Progenitor cell of endocrine pancreas (in vitro differentiated cells): ENCODE measurements at places on chromosomes 2 and 18.
A peak's percentile ranks its signal among the peaks of the same experiment; 100 is the strongest.

GRCh38 chr2:119223521-119224390 is at the start of gene STEAP3:
STEAP3 (plus strand) TSS chr2:119223834; CDS start chr2:119231013, 7,179 bp downstream.
- peak; percentile 72 for DNase-seq

GRCh38 chr2:19664646-19665045 is 237.1 kb downstream of the TTC32 start:
- no peak for DNase-seq

DNA sequence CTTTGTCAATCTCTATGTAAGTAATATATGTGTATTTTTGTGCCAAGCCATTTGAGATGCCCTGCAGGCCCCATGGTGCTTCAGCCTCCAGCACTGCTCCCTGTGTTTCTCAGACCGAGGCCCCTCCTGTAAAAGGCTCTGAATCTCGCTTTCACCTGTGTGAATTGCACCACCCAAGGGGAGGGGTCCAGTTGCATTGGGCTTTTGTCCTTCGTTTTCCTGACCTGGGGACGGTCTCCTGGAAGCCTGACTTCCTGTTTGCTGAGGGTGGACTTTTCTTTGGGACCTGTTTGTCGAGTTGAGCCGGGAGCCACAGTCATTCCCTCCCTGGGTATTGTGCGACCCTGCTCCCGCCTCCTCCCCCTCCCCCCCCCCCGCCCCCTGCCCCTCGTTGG is 48.9 kb downstream of the AGAP1 start:
- DNase-seq, result peak; percentile 20

DNA sequence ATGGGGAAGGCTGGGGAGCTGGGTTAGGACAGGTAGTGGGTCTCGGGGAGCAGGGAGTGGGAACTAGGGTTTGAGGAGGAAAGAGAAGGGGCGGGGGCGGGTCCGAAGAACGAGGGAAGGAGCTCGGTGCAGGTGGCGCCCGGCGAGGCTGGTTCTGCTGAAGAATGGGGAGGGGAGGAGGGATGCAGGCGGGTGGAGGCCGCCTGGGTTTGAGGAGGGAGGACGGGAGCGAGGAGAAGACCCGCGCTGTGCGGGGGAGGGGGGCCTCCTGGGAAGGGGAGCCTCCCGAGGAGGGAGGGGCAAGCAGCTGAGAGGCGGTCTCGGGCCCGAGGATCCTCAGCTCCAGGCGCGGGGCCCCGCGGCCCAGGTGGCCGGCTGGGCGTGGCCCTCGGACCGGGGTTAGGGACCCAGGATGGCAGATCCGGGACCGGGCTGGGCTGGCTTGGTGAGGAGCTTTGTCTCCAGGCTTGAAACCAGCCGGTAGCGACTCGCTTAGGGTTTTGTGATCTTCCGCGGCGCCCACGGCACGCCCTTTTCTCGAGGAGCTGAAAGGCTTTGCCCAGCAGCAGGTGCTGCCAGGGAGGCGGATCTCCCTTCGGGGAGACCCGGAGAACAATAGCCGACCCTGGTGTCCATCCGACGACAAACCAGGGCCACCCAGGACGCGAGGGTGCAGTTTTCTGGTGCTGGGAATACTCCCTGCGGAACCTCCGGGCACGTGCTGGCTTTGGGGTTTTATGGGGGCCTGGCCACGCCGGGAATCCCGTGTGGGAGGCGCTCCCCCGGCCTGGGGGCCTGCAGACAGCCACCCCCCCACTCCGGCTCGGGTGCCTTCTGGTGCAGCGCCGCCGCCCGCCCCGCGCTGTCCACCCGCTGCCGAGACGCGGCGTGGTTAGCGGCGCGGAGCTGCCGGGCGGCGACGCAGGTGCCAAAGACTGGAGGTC is 1.4 kb downstream of the DPYSL5 start:
- DNase-seq, result peak; percentile 38

- DNase-seq, result no peak
Measured at GRCh38 chr2:72414137-72414760, 266.6 kb upstream of the CYP26B1 start.

GRCh38 chr18:76974386-76974785 is 152.0 kb downstream of the ZNF236 start:
- no peak for DNase-seq

- no peak for DNase-seq
Measured at GRCh38 chr2:148903294-148903693, 28.3 kb downstream of the KIF5C start.

DNA sequence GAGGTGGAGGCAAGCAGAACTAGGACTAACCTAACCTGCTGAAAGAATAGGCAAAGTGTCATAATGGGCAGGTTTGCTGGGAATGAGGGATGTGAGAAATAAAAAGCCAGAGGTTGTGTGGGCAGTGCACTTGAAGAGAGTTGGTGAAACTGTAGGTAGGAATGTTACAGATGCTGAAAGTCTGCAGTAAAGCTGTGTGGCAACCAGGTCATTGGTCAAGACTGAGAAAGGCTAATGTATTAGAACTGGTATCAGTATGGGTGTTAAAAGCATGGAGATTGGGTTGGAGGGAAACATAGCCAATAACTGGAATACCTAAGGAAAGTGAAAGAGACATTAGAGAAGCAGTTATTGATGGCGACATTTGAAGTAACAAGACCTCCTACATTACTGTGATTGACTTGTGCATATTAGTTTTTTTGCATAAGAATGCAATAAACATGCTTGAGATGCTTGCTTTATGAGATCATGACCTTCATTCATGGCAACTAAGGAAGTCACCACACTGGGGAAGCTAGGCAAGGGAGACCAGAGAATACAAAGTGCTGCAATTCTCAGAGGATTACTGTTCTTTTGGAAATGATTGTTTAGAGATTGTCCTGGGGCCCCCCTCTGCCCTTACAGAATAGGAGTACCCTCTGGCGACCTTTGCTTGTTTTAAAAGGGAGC is 11.8 kb downstream of the GULP1 start:
- no peak for DNase-seq

- no peak for DNase-seq
Measured at GRCh38 chr2:69345434-69345833, 41.6 kb downstream of the GFPT1 start.

DNA sequence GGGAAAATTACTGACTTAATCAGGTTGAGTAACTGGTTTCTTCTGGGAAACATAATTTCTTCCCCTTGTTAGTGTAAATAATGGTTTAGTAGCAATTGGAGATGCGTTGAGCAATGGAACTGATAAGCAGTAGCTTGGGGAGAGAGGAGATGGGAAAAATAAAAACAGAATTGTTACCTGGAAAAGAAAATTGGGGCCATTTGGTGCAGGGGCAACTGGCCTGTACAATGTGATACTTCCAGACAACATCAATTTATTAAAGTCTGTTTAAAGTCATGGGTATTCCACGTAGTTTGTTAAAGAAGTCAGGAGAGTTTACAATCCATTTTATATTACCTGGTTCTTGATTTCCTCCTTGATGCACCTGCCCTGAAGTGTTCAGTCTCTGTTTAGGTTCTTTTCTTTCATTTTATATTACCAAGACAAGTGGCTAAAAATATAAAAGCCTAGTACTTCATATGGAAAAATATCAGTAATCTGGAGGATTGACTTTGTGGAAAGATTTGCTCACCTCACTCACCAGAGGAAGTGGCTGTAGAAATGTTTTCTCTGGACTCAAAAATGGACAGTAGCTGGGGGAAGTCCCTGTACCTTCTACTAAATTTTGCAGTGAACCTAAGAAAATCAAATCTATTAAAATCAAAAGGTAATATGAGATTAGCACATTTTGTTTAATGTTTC is 161.0 kb downstream of the DDX1 start:
- no peak for DNase-seq

- no peak for DNase-seq
Measured at GRCh38 chr2:38192976-38193375, 117.0 kb upstream of the CYP1B1 start.

DNA sequence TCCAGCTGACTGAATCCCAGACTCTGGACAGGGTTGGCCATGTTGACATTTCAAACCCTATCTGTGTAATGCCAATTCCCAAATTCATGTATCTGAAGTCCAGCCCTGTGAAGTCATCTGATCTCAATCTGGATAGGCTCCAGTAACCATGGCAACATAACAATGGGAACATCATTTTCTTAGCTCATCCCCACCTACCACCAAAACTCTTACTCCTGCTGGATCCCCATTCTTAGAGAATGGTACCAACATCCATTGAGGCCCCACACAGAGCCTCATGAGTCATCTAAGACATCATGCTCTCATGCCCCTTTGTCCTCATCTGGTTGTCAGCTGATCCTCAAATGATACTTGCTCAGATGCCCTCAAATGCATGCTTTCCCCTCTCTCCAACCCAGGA is 58.9 kb upstream of the TEX51 start:
- DNase-seq, result no peak

GRCh38 chr2:36545871-36546416 is 52.0 kb downstream of the FEZ2 start:
- DNase-seq, result no peak

GRCh38 chr18:58310517-58310916 is 266.5 kb downstream of the NEDD4L start:
- DNase-seq, result no peak

- no peak for DNase-seq
Measured at GRCh38 chr2:223055140-223055539, 3.1 kb downstream of the KCNE4 start.

- DNase-seq, result no peak
Measured at GRCh38 chr2:26820932-26821331, 27.0 kb upstream of the DPYSL5 start.

DNA sequence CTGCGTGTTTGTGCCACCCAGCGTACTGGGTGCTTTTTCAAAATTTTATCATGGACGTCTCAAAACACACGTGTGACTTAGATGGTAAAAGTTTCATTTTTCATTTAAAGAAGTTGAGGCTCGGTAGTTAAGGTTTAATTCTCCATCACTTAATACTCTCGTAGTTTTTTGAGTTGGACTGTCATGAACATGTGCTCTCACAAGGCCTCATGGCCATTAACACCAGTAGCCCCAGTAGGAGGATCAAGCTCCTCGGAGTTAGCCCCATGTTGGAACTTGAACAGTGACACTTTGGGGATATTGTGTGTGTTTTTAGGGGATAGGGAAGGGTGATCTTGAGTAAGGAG is 15.3 kb downstream of the NMUR1 start:
- DNase-seq, result no peak

GRCh38 chr2:114134146-114134545 is 244.3 kb downstream of the ACTR3 start:
- DNase-seq, result no peak

- no peak for DNase-seq
Measured at GRCh38 chr18:43571078-43571689, 293.9 kb upstream of the SYT4 start.

- DNase-seq, result no peak
Measured at GRCh38 chr2:203043226-203043625, 28.6 kb downstream of the NBEAL1 start.

DNA sequence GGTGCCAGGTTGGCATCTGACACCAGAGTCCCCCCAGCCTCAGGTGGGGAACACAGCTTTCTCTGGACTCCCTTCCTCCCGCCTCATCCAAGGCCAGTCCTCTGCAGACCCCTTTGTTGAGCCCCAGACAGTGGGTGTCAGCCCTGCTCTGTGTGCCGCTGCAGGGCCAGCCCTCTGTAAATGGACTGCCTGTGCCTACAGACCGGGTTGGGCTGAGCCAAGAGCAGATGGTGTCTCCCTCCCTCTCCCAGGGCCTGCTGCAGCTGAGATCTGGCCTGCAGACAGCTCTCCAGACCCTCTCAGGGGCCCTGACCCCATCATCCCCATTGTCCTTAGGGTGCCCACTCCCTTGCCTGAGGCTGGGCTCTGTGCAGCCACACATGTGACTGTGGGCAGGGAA is 160.8 kb downstream of the KLHL29 start:
- DNase-seq, result no peak

DNA sequence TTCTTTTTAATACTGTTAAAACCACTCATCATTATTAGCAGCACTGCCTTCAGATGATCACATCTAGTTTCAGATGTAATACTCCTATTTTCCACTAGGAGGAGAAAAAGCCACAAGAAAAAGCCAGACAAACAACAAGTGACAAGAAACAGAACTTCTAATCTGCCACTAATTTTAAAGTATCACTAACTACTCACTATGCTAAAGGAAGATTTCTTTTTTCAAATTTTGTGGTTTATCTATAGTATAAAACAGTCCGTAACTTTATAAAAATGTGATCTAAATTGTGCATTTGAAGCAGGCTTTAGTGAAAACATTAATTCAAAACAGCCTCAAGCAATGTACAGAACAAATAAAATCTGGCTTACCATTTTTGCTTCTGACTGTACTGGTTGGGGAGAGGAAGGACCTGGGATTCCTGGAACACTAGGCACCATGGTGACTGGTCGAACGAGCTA is 56.8 kb downstream of the ATF2 start:
- no peak for DNase-seq

- DNase-seq, result no peak
Measured at GRCh38 chr18:8969639-8970390, 132.7 kb upstream of the NDUFV2 start.

- DNase-seq, result no peak
Measured at GRCh38 chr2:18104595-18105224, 226.2 kb downstream of the KCNS3 start.

DNA sequence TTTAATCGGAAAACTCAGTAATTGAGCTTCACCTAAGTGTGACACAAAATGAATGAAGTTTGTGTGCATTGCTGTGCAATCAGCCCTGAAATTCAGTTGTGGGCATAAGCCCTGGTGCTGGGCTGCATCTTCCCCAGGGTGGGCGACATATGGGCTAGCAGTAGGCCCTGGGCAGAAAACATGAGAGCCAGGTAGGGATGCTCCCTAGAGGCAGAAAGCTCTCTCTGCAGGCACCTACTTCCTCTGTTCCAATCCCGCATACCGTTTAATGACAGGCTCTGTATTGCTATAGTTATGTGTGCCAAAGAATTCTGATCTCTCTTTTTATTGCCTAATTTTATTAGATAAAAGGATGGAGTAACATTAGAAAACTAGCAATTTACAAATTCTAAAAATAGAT is 456.7 kb downstream of the NRXN1 start:
- no peak for DNase-seq

DNA sequence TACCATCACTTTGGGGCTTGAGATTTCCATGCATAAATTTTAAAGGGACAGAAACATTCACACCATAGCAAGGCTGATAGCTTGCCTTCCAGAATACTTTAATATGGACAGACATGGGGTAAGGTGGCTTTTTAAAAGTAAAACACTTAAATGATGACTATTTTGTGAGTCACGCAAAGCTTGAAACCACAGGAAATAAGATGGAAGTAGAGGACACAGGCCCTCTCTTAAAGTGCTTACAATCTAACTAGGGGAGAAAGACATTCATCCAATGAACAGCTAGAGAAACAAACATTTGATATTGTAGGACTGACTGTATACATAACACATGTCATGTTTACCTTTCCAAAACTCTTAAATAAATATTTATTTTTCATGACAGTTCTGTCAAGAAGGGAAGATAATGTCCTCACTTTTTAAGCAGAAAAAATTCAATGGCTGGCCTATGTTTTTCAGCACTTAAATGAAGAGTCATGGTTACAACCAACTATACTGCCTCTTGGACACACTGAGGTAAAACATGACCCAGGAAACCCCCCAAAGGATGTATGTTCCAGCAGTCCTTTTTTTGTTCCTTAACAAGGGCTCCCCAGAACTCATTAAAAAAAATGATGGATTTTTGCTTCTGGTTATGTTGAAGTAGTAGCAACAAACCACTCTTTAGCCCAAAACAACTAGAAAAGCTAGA is 120.0 kb upstream of the RBMS1 start:
- no peak for DNase-seq
